ENCODE measurements at places on chromosomes 16 and 17.

DNA sequence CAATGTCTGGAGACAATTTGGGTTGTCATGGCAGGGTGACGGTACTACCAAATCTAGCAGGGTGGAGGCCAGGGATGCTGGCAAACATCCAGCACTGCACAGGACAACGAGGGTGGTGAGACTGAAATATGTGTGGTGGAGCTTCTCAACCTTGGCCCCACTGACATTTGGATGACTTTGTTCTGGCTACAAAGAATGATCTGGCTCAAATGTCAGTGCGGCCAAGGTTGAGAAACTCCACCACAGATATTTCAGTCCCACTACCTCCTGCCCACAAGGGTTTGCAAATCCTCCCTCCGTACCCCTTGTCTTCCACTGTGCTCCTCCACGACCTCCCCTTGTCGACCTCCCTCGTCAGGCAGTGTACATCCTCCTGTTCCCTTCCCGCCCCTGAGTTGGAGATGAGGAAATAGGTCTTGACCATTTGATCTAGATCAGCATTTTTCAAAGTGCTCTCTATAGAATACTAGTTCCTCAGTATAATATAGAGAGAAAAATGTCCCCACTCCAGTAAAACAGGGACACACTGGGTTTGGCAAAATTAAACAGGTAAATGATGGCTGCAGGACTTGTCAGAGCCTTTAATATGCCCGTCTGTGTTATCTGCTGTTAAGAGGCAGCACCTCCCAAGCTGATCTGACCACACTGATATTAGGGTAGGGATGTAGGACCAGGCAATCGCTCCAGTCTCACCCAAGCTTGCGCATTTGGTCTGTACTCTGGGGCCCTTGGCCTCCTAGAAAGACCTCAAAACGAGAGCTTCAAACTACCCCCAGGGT, 6.8 kb downstream of the OSGIN1 start:
- DNase-seq = no peak

DNA sequence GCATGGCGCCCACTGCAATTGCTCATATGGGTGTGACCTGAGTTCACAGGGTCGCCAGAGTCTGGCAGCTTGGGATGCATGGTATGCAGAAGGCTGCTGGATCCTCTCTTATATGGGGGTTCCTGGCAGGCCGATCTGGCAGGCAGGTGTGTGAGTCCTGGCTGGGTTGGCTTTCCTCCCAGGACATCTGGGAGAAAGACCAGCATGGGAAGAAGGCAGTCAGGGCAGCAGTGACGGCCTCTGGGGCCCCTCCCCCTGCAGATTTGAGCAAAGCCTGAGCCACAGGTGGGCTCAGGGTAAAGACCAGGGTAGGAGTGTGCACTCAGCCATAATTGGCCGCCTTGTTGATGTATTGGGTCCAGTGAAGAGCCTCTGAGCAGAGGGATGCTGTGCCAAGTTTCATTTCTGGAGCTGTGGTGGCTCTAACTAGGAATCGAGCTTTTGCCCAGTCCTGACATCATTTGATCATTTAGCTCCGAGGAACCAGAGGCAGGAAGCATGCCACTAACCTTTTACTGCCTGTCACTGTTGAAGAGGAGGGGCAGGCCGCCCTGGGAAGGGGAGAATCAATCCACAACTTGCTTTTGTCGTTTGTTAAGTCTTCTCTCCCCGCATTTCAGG, 174.3 kb downstream of the CCDC182 start:
- DNase-seq = no peak

DNA sequence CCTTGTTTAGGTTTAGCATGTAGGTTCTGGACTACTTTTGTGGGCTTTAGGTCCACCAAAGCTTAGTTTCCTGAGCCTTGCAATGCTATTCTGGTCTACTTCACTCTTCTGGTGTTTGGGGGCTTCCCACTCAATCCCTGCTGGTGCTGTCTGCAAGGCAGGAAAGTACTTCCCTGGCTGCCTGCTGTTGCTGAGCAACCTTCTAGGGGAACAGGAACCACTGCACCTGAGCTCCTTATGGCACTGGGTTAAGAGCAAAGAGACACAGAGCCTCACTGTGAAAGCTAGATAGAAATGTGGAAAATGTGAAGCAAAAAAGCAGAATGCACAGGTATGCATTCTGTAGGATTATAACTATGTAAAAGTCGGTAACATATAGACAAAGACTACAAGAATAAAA, 17.0 kb downstream of the MPO start:
- DNase-seq = no peak

GRCh38 chr17:49991409-49991808, 3.6 kb downstream of the DLX3 start:
- DNase-seq = no peak

GRCh38 chr17:48472411-48473281, 42.6 kb upstream of the SKAP1 start:
- no peak for DNase-seq

- no peak for DNase-seq
Measured at GRCh38 chr16:46737621-46738214, 10.4 kb downstream of the MYLK3 start.

- no peak for DNase-seq
Measured at GRCh38 chr17:55783684-55784245, 32.9 kb downstream of the PCTP start.

DNA sequence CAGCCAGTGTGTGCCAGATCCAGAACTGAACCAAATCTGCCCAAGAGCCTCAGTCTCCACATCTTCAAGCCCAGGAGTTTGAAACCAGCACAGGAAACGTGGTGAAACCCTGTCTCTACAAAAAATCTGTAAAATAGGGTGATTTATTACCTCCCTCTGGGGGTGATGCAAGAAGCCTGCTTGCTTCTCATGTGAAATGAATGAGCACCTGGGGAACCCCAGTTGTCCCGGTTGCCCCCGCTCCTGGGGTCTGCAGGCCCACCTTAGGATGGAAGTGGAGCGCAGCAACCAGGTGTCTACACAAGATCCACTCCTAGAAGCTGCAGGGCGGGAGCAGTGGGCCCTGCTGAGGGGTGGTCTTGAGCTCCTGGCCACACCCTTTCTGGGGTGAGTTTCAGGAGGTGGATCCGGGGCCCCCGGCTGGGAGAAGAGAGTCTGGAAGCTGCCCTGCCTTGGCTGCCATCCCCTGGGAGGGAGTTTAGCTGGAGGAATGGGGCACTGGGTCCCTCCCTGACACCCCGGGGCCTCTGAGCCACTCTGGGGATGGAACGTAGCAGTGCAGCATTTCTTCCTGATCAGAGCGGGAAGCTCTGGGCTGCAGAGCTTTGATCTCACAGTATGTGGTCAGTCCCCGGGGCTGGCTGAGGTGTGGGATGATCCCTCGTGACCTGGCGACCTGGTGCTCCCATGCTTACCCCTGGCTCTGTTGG, 117.8 kb downstream of the RAB11FIP4 start:
- no peak for DNase-seq

DNA sequence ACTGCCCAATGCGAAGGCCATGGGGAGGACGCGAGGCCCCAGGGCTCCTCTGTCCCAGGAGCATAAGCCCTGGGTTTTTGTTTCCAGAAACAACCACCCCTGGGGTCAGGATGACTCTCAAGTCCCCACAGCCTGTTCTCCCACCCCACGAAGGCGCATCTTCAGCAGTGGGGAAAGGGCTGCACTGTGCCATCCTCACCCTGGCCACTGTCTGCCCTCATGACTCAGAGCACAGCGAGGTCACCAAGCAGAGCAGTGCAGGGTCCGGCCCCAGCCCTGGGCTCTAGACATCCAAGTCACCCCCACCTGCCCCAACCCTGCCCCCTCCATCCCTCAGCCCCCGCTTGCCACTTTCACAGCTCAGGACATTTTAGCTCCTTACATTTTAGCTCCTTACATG, 22.7 kb upstream of the KSR1 start:
- no peak for DNase-seq

- DNase-seq = no peak
Measured at GRCh38 chr17:81202318-81202717, 20.4 kb downstream of the CEP131 start.

DNA sequence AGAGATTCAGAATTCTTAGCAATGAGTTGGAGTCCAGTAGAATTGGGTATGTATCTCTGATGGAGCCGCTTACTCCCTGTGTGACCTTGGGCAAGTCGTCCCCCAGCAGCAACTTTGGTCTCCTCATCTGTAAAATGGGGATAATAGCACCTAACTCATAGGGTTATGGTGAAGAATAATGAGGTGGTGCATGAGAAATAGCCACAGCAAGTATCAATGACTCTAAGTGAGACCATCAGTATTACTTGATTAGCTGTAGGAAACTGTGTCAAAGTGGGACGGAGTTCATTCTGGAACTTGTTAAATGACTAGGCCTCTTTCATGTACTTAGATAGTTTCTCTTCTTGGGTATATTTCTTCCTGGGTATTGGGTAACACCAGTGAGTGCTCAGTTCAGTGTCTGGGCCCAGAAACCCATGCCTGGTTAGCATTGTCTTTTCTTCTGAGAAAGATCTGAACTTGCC, 6.4 kb downstream of the PRKCB start:
- DNase-seq = no peak

GRCh38 chr17:57876023-57876865, 26.4 kb upstream of the MRPS23 start:
- no peak for DNase-seq

GRCh38 chr16:1681032-1681431, 3.0 kb downstream of the JPT2 start:
- no peak for DNase-seq

GRCh38 chr16:82695806-82696205, 69.0 kb downstream of the CDH13 start:
- no peak for DNase-seq

DNA sequence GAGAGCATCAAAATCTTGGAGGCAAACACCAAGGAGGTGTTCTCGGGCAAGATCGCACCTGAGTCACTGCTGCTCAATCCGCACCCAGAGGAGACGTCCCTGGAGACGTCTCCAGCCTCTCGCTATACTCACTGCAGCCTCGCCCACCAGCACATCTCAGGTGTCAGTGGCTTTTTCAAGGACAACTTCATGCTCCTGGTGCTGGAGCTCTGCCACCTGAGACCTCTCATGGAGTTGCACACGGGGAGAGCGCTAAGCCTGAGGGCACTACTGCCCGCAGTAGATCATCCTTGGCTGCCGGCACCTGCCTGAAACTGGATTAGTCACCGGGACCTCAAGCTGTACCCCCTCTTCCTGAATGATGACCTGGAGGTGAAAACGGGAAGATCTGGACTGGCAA, 2.6 kb upstream of the MBTPS1 start:
- DNase-seq = no peak

GRCh38 chr16:23403547-23403946, 49.4 kb downstream of the COG7 start:
- no peak for DNase-seq

DNA sequence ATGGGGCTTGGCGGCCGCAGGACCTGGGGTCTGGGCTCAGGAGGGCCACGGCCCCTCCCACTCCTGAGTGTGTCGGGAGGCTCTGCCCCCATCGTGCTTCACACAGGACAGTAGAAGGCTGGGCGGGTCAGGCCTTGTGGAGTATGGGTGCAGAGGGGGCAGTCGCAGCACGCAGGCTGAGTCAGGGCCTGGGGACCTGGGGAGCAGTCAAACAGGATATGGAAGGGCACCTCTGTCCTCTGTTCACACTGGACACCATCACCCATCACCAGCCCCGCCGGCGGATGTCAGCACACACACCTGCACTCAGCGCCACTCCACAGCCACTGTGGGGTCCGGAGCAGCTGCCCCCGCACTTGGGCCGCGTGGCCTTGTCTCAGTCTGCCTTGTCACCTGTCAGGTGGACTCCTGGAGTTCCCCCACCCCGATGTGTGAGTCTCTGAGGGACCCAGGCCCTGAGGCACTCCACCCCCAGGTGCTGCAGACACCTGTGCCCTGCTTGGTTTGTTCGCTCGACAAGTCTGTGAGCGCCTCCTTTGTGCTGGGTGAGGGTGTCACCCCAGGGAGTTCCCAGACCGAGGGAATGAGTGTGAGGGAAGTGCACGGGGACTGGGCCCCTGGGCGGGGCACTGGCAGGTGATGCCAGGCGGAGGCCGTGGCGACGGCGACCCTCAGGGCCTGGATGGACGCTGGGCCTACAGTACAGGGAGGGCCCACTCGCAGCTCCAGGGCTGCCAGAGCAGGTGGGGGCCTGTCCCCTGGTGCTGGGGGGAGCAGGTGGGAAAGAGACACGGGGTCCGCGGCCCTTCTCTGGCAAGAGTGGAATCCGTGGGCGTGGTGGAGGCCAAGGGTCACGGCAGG, 31.7 kb downstream of the ZFPM1 start:
- no peak for DNase-seq

GRCh38 chr16:31331141-31331764, 23.7 kb upstream of the ITGAX start:
- peak; percentile 28 for DNase-seq

- no peak for DNase-seq
Measured at GRCh38 chr16:31248344-31248743, 11.4 kb upstream of the ITGAM start.

DNA sequence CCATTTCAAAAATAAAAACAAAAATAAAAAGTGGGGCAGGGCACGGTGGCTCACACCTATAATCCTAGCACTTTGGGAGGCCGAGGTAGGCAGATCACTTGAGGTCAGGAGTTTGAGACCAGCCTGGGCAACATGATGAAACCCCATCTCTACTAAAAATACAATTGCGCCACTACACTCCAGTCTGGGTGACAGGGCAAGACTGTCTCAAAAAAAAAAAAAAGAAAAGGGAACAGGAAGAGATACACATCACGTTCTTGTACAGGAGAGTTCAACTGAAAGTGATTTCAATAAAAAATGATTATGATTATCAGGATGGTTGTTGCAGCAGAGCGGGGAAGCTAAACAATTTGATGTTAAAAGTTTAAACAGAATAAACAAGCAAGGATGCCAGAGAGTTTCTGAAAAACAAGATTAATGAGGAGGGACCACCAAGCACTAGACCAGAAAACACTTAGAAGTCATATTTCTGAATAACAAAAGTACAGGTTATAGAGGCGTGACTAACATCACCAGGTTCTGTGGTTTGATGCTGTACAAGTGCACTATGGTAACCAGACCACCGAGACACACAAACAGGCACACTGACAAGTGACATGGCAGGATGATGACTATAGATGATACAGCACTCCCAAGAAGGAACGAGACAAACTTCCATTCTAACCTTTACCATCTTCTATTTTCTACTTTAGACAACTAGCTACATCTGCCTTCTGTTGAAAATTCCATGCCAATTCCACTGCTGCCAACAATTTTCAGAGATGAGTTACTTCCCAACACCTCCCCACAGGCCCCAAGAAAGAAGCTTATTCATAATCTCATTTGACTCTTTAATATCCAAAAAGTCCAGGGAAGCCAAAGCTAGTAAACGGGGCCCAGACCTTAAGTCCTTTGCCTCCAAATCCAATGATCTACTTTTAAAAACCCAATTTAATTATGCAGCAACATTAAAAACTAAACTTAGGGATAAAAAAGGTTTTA, 11.8 kb downstream of the DNAJA2 start:
- DNase-seq = peak; percentile 9

DNA sequence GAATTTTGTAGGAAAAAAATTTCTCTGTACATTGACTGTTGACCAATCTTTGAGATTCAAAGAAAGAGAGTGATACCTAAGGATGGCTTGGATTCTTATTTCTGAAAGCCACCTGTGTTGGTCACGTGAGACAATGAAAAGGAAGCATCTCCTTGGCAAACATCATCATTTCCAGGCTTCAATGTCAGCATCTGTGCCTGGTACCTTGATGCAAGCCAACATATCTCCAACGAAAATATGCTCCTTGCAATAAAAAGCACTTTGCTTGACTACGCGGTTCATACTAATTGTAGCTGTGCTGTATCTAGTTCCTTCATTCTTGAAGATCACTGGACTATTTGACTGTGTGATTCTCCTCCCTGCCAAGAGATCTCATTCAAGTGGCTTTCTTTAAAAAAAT, 503.4 kb upstream of the PSMD7 start:
- DNase-seq = no peak
